ENCODE measurements at places on chromosomes 7 and 10.
A peak's percentile ranks its signal among the peaks of the same experiment; 100 is the strongest.

GRCh38 chr7:47317487-47317886 is 264.4 kb downstream of the TNS3 start:
- H3K4me3 ChIP-seq = no peak overlapping the region
- H3K27me3 ChIP-seq = no peaks in the 10 kb centered on the region
- H3K27ac ChIP-seq = no peak overlapping the region
- H3K4me1 ChIP-seq = peaks cover 17% of the 10 kb centered on the region

GRCh38 chr10:59611048-59611447 is 98.6 kb downstream of the SLC16A9 start:
- H3K36me3 ChIP-seq = no peaks in the 10 kb centered on the region
- no peaks in the 10 kb centered on the region for H3K4me1 ChIP-seq
- no peak overlapping the region for H3K4me3 ChIP-seq

DNA sequence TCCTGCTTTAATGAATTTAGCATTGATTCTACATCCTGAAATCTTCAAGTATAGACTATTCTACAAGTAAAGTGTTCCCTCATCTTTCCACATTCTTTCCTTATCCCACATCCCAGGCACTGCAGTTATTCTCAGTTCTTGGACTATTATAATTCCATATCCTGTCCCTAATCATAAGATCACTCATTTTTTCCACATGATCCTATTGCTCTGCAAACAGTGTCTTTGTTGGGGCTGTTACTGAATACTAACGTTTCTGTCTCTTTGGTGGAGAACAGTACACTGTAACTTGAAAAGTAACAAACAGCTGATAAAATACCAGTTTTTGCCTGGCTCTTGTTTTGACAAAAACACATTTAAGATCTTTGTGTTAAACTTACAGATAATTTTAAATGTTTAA is 769.9 kb downstream of the MAGI2 start:
- no peak for DNase-seq
- no peaks in the 10 kb centered on the region for H3K36me3 ChIP-seq
- no peak overlapping the region for H3K27ac ChIP-seq

DNA sequence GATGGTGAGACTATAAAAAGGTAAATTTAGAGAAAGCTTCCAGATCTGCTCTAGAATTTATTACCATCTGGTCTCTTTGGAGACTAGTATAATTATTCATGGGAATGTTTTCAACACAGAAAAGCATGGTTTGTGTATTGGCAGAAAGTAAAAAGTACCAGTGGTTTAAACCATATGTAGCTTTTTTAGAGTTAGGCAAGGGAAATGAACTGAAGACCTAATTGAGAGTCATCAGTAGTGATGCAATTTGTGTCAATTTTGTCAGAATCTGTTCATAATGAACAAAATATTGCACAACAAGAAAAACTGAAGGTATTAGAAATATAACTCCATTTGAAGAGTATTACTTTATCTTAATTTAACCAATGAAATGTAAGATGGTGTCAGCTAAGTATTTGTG is 181.4 kb downstream of the ADK start:
- H3K27me3 ChIP-seq = no peaks in the 10 kb centered on the region
- DNase-seq = peak; percentile 25
- H3K27ac ChIP-seq = no peak overlapping the region
- no peaks in the 10 kb centered on the region for H3K36me3 ChIP-seq

DNA sequence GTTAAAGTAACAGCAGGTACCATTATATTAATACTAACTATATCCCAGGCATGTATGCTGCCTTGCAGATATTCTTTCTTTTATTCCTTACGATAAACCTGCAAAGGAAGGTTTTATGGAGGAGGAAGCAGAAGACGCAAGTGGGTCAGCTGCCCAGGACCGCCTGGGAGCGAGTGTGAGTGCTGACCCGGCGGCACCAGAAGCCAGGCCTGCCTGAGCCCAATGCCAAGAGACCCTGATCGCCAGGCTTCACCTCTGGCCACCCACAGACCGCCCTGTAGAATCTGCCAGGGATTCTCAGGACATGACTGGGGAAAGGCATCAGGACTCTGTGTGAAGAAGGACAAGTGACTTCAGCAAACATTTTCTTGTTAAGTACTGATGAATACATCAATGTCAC is 26.3 kb downstream of the PITRM1 start:
- H3K4me1 ChIP-seq = no peaks in the 10 kb centered on the region
- H3K4me3 ChIP-seq = no peak overlapping the region
- peaks cover 82% of the 10 kb centered on the region for H3K36me3 ChIP-seq
- no peak overlapping the region for H3K27ac ChIP-seq
- H3K27me3 ChIP-seq = no peaks in the 10 kb centered on the region
- DNase-seq = no peak

GRCh38 chr7:45923290-45923689 is 2.2 kb upstream of the IGFBP3 start:
- H3K4me3 ChIP-seq = peak overlapping the region; percentile 49
- peaks cover 48% of the 10 kb centered on the region for H3K4me1 ChIP-seq
- H3K36me3 ChIP-seq = no peaks in the 10 kb centered on the region
- H3K27ac ChIP-seq = peak overlapping the region; percentile 42

Measured in astrocyte (in vitro differentiated cells and primary cell).